ENCODE measurements at places on chromosomes 5 and 9.

- DNase-seq: no peak
These were observed 24.3 kb upstream of the KCNV2 start for GRCh38 chr9:2693056-2693455.

DNA sequence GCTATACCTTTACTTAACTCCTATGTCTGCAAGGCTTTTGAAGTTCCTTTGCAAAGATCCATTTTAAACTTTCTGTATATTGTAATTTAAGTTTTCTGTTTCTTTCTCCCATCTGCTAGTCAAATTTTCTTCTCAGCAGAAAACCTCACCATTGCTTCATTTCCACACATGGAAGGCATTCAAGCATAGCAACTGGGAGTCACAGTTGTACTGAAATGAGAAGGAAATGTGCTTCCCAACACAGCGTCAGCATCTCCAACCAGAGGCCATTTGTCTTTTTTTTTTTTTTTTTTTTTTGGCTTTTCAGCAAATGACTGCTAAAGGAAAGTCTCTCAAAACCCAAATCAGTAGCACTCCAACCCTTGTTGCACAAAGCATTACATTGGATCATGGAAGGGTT lies 92.5 kb downstream of the RAB3C start:
- no peak for DNase-seq

DNA sequence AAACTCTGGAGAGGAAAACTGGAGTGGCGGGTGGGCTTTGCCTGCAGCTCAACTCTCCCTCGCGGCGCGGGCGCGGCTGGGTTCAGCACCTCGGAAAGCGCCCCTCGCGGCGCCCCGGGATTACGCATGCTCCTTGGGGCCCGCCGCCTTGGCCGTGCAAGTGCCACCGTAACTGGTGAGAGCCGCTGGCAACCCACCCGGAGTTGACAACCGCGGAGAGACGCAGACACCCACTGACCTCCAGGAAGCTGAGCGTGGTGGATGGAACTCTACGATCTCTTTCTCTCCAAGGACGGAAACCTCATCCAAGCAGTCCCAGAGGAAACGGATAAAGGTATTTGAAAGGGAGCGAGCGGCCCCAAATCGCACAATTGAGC lies 194 bp upstream of the RXFP3 start:
- DNase-seq: no peak

- no peak for DNase-seq
These were observed 22.9 kb downstream of the KCNMB1 start for GRCh38 chr5:170366276-170366675.

- DNase-seq: no peak
These were observed 10.9 kb upstream of the LAMC3 start for GRCh38 chr9:130997925-130998596.

- DNase-seq: no peak
These were observed 677 bp downstream of the MFAP3 start for GRCh38 chr5:154039458-154039829.

GRCh38 chr5:151298063-151298855 lies 5.3 kb downstream of the SLC36A3 start:
- no peak for DNase-seq

- no peak for DNase-seq
These were observed 88.3 kb downstream of the RAPGEF1 start for GRCh38 chr9:131651599-131651998.

DNA sequence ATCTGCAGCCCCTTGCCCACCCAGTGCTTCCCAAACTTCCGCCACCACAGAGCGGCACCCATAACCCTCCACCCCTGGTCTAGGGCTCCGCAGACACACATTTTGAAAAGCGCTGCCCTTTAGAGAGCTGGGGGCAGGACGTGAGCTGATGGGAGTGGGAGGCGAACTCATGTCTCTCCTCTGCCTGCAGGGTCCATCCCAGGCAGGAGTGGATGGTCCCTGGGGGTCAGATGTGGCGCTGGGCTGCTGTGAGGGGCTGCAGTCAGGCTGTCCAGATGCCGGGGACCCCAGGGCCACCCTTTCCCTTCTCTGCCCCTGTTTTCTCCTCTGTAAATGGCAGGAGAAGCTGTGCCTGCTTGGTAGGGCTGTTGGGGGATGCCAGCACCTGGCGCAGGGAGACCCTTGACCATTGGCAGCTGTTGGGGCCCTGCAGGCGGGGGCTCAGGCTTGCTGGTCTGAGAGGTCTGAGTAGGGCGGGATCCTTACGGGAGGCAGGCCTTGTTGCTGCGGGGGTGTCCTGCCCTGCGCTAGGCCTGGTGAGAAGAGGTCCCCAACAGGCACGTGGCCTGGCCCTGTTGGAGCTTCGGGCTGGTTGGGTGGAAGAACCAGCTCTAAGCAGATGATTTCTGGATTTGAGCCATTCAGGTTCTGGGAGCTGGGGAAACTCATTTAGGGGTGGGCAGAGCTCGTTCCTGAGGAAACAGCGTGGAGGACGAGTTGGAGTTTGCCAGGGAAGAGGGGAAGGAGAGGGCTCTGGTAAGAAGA lies 10.3 kb upstream of the RNU6ATAC start:
- no peak for DNase-seq

DNA sequence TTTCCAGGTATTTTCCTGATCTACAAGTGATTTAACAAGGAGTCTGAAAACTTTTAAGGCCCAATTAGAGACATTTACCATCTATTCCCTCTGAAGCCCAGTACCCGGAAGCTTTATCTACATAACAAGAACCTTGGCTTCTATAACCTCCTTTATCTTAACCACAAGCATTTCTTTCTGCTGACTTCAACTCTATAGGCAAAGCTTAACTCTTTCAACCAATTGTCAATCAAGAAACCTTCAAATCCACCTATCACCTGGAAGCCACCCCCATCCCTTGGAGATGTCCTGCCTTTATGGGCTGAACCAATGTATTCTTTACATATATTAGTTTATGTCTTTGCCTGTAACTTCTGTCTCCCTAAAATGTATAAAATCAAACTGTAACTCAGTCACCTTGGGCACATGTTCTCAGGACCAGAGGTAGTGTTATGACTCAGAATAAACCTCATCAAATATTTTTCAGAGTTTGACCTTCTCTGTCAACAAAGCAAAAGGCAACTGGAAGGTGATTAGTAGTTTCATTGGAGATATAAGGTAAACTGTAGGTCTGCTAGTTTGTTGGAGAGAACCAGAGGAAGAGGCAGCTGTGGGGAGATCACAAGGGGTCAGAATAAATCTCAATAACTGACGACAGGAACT lies 13.0 kb upstream of the RIMOC1 start:
- no peak for DNase-seq

DNA sequence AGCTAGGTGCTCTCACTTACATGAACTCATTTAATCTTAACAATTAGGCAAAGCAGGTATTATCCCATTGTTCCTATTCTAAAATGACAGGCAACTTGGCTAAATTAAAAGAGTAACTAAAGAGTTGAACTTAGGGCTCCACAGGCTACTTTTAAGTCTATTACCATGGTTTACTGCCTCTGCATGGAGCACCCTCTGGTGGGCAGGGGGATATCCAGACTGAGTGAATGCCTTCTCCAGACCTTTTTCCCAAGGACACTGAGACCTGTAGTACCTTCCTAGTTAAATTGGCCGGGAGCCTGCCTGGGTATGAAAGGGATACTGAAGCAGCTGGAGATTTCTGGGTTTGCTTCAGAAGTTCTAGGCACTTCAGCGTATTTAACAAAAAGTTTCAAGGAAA lies 238.1 kb downstream of the ELAVL2 start:
- DNase-seq: no peak

DNA sequence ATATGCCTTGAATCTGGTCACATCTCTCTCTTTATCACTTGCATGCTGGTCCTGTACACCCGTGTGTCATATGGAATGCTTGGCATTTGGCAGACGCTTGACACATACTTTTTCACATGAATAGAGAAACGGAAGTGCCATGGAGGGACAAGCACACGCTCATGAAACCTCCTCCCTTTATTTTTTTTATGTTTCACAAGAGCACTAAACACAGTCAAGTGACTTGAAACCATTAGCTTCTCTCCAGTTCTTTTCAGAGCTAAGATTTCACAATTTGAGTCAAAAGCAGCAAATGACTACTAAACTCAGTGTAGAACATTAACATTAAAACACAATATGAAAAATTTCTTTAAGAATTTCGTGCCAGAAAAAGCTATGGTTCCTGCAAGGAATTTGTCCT lies 151.1 kb downstream of the DOCK2 start:
- DNase-seq: no peak

DNA sequence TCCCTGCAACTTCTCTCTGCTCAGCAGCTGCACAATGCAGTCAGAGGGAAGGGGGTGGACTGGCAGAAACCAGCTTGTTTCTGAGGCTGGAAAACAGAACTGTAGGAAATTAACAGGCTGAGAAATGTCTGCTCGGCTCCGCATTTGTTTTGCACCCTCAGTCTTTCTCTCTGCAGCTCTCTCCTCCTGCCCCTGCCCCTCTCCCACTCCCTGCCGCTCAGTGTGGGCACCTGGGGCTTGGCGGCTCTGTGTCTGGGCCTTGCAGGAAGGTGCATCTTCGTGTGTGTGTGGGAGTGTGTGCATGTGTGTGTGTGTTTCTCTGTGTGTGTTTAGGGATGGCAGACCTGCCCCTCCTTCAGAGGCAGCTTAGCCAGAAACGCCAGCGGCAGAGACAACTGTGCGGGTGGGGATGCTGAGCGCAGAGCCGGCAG lies 53.0 kb downstream of the PCDH1 start:
- DNase-seq: no peak

- DNase-seq: no peak
These were observed 257.1 kb downstream of the FBXL7 start for GRCh38 chr5:15757103-15757502.

DNA sequence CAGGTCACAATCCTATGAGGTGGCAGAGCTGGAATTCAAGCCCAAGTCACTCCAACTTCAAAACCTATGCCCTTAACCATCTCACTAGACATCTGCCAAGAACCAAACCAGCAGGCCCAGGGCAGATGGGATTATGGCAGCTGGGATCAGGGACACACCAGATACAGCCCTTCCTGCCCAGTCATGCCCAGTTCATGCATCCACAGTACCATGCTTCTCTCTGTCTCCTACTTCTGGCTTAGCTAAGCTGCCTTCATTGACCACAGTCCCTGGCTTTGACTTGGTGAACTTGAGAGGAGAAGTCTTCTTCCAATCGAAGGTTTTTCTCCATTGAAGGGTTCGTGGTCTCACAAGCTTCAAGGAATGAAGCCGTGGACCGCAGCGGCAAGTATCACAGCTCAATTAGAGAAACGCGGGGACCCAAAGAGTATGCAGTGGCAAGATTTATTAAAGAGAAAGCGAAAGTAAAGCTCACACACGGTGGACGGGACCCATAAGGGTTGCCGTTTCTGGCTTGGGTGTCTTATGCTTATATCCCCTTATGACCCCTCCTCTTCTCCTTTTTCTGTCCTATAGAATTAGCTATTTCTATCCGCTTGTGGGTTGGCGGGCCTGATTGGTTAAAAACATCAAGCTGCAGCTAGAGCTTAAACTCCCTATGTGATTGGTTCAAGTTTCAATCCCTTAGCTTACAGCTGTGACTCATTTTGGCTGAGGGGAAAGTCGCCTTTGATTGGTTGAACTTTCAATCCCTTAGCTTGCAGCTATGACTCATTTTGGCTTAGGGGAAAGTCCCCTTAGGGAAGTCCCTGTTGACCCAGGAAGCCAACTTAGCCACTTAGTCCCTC lies 101.2 kb downstream of the TRIM36 start:
- no peak for DNase-seq

- no peak for DNase-seq
These were observed 12.6 kb upstream of the PCBD2 start for GRCh38 chr5:134892282-134892681.
